ENCODE measurements at places on chromosomes 12 and 14. TPM values are rescaled to one million over a fixed set of nuclear protein-coding genes. Genes with fewer than 3 reads are reported as not detected.

DNA sequence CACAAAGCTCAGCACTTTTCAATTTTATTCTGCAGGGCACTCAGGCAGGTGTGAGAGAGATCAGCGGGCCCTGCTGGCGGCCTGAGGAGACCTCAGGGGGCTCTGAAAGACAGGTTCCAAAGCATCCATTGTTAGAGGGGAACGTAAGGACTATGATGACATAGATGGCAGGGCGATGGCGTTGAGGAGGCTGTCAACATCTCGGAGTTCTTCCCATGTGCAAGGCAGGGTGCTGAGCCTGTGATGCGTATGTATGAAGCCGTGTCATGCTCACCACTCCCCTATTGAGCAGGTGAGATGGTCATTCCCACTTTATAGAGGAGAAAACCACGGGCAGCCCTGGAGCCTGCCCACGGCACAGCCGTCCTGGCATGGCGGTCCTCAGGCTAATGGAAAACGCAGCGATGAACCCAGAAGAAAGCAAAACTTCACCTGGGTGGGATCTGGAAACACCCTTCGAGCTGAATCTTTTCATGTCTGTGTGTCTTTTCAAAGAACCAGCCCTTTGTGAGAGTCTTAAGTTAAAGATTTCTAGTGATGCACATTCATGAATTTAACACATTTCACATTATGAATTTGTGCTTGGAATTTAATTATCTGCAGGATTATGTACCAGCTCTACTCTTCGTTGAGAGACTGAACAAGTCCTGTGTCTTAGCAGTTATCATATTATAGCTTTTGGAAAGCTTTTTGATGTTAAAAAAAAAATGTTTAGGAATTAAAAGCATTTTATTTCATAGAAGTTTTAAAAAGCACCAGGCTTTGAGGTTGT is 64.7 kb downstream of the RIMBP2 start:
- no peak for DNase-seq

DNA sequence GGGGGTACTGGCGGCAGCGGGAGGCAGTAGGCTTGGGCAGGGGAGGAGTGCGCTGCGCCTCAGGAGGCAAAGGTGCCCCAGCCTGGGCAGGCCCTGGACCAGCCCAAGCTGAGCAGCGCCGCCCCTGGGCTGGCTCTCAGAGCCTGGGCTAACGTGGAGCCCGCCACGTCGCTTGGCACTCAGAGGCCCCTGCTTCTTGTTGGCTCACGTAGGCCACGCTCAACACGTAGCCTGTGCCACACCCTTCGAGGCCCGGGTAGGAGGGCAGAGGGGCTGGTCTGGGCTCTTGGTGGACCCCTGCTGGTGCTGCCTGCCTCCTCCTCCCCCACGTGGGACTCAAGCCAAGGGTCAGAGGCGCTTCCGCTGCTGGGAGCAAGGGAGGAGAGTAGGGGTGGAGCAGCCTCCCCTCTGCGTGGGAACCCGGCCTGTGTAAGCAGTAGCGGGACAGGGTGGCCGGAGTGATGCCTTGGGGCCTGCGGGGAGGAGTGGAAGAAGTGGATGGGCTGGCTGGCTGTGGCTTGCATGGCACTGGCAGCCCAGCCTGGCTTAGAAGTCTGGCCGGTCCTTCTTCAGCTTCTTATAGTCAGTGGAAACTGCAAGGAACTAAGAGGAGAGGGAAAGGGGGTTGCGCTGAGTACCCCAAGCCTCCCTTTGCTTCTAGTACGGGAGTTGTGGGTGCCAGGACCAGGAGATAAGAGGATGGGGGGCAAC is 5.7 kb downstream of the SHMT2 start:
- no peak for DNase-seq

GRCh38 chr14:51674294-51675002 is 22.7 kb downstream of the FRMD6 start:
- DNase-seq: no peak

DNA sequence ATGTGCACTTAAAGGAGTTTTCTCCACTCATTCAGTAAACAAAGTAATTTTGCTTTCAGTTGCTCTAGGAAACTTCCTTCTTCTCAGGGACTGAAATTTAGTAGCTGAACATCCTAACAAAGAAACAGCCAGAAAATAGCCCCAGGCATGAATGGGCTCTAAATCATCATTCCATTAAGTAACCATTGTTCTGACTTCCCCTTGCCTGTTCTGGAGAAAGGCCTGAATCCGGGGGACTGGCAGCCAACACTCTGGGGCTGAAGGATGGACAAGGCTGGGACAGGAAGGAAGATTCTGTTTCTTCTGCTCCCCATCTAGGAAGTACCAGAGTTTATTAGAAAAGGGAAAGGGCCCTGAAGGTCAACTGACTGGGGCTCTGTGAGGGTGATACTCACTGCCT is 104.5 kb downstream of the ESRRB start:
- no peak for DNase-seq

DNA sequence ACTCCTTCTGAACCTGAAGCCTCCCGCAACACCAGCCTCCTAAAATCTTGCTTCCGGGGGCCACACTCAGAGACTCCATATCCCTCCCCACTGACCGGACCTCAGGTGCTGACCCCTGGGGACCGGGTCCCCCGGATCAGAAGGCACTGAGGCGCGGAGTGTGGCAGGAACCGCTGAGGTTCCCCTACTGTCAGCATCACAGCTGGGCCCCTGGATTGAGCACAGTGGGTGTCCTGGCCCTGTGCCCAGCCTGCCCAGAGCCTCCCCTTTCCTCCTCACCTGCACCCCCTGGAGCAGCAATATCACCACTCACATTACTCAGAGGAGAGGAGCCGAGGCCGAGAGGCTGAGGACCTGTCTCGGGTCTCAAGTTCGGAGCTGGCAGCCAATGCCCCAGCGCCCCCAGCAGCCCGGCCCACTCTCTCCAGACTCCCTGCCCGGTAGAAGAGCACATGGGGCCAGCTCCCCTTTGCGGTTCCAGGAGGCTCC is 101.2 kb upstream of the EIF5 start:
- DNase-seq: no peak

GRCh38 chr14:94062344-94062940 is 18.6 kb downstream of the DDX24 start:
- peak; percentile 31 for DNase-seq

DNA sequence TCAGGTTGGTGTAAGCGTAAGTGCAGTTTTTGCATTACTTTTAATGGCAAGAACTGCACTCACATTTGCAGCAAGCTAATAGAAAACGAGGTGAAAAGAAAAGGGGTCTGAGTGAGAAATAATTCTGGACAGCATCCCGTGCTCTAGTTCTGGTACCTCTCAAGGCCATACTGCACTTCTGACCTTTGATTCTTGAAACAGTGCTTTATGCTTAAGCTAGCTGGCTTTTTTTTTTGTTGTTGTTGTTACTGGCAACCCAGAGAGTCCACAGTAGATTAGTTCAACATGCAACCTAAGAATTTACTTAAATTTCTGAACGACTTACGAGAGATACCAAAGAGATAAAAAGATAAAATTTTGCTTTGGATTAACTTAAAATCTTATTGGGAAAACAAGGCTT is 75.2 kb upstream of the PRKD1 start:
- DNase-seq: no peak

DNA sequence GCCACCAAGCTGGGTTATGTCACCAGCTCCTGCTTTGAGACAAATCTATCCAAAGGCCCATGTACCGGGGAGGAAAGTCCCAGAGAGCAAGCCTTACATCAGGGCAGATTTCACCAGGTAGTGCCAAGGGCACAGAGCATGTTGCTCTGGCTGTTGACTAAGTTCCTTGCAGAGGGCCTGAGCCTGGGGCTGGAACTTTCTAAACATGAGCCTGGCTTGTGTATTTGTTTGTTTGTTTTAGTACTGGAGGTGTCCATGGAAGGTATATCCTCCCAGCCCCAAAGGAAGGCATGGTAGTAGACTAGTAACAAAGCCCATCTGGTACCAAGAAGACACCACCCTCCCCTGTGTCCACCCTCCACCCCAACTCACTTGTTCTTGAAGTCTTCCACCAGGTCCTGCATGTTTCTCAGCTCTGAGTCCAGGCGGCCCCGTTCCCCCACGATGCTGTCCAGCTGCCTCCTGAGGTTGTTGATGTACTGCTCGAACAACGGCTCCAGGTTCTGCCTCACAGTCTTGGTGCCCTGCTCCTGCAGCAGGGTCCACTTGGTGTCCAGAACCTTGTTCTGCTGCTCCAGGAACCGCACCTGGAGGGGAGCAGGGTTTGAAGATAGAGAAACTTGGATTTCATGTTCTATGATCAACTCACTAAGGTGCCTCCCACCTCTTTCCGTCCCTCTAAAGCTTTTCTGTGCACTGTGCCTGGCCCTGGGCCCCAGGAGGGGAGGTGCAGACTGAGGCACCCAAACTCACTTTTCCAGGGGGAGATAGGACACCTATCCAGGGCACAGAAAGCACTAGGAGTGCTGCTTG is 1.4 kb downstream of the KRT5 start:
- DNase-seq: peak; percentile 34

GRCh38 chr12:62760779-62761178 is 174.2 kb downstream of the PPM1H start:
- DNase-seq: no peak

DNA sequence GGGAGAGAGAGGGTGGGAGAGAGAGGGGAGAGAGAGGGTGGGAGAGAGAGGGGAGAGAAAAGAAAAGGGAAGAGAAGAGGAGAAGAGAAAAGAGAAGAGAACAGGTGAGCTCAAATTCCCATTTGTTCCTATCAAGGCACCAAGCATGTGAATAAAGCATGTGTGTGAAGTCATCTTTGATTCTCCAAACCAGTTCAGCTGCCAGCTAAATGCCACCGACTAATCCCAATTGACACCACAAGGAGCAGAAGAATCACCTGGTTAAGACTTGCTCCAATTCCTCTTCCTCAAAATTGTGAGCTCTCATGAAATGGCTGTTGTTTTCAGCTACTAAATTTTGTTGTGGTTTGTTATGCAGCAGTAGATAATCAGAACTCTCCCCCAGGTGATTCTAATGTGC is 188.9 kb downstream of the TMX1 start:
- DNase-seq: no peak

DNA sequence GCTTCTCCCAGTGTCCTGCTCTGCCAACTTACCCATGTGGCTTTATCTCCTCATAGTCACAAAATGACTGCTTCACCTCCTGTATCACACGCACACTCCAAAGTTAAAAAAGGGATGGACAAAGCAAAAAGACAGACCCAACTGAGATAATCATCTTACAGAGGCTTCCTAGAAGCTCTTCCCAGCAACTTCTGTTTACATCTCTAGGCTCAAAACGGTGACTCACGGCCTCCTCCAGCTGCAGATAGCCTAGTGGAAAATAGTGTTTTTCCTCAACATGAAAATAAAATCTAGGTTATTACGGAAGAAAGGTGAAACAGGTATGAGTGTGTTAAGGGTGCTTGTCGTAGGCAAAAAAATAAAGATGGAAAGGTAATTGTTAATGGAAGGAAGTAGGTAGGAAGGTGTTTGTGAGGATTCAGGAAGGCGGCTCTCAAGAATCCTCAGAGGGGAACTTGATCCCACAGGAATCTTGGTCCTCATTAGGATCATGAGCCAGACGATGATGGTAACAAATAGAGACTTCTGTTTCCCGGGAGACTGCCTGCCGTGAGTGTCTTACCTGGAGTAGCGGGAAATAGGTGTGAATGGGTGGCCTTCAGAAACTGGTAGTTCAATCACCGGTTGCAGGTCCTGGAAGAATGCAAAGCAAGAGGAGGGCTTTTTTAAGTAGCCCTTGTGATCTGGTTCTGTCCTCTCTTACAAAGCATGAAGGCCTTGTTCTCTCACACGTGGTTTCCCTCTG is 487.5 kb upstream of the TMEM132C start:
- no peak for DNase-seq

Gene KCNH3
- total RNA-seq: 1.1 TPM

Gene DBX2
- not detected for total RNA-seq

Gene KLRK1
- 195 TPM for total RNA-seq
